Uterine smooth muscle cell (primary cell): ENCODE measurements at places on chromosomes 2 and 18. TPM values are rescaled to one million over a fixed set of nuclear protein-coding genes. Genes with fewer than 3 reads are reported as not detected.

TMEM200C gene
- 0.11 and 0.12 TPM in 2 replicates for total RNA-seq

TCF23 gene
- not detected in 2 replicates for total RNA-seq

KCNG2 gene
- total RNA-seq = not detected in 2 replicates

CRYBA2 gene
- total RNA-seq = not detected in 2 replicates

OBSL1 gene
- total RNA-seq = 47.6 and 70.9 TPM in 2 replicates

SPHKAP gene
- total RNA-seq = 1.2 and 4.0 TPM in 2 replicates

IL36A gene
- total RNA-seq = not detected in 2 replicates

LYPD1 gene
- total RNA-seq = 0.22 and 1.1 TPM in 2 replicates

LYG2 gene
- not detected in 2 replicates for total RNA-seq

ELP2 gene
- 86.2 and 113 TPM in 2 replicates for total RNA-seq

TSHZ1 gene
- total RNA-seq = 6.6 and 8.1 TPM in 2 replicates

CHRNG gene
- not detected in 2 replicates for total RNA-seq

UPP2 gene
- not detected in 2 replicates for total RNA-seq
